ENCODE measurements at places on chromosomes 2 and 18. TPM values are rescaled to one million over a fixed set of nuclear protein-coding genes. Genes with fewer than 3 reads are reported as not detected.
A peak's percentile ranks its signal among the peaks of the same experiment; 100 is the strongest.

Gene EPB41L3
- 107 TPM for polyA plus RNA-seq

Gene C18orf63
- not detected for polyA plus RNA-seq

Gene GATA6
- polyA plus RNA-seq, result 0.91 TPM

Gene SULT6B1
- not detected for polyA plus RNA-seq

Gene EEF1B2
- polyA plus RNA-seq, result 1,069 TPM

Gene FBXO41
- 0.18 TPM for polyA plus RNA-seq

Gene MROH2A
- polyA plus RNA-seq, result not detected

Gene PRADC1
- polyA plus RNA-seq, result 35.3 TPM

Gene SNED1
- 3.6 TPM for polyA plus RNA-seq

DNA sequence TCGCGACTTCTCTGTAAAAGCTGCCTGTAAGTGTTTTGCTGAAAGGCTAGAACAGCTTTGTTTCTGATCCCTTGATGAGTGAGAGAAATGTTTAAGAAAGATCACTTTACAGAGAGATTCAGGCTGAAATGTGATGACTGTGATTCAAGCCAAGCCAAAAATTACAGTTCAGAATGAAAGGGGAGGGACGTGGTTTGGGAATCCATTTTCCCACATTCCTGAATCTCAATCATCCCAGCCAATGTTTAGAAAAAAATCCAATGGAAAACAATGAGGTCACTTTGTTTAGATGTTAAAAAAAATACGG is 416.7 kb downstream of the ARHGAP15 start:
- DNase-seq, result peak; percentile 76

GRCh38 chr2:73285159-73285739 is 971 bp upstream of the FBXO41 start:
- no peak for DNase-seq

- no peak for DNase-seq
Observed at GRCh38 chr2:128384956-128385355, 66.3 kb upstream of the HS6ST1 start.

- DNase-seq, result no peak
Observed at GRCh38 chr2:38788306-38788705, 10.3 kb downstream of the GEMIN6 start.

DNA sequence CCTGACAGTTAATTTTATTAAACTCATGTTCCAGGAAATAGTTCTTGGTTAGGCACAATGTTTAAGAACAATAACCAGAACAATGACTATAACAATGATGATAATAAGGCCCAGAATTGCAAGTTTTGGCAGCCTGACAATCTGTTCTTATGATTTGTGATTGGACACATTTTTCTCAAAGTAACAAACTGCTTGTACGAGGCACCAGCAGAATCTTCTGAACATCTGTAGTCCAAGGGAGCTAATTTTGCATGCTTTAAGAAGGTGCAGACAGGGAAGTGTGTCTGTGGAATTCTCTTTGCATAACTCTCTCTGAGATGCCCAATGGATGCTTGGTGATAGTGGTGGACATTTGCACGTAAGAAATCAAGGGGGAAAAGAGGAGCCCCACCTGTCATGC is 709.3 kb downstream of the SLC4A3 start:
- DNase-seq, result no peak

DNA sequence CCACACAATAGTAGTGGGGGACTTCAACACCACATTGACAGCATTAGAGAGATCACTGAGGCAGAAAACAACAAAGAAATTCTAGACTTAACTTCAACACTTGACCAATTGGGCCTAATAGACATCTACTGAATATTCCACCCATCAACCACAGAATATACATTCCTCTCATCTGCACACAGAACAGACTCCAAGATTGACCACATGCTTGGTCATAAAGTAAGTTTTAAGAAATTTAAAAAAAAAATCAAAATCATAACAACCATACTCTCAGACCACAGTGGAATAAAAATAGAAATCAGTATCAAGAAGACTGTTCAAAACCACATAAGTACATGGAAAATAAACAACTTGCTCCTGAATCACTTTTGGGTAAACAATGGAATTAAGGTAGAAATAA is 9.0 kb upstream of the FLACC1 start:
- no peak for DNase-seq

- no peak for DNase-seq
Observed at GRCh38 chr2:169480079-169480465, 778 bp downstream of the BBS5 start.

- DNase-seq, result no peak
Observed at GRCh38 chr2:12397854-12398253, 318.9 kb upstream of the TRIB2 start.

- no peak for DNase-seq
Observed at GRCh38 chr2:102592601-102593000, 26.8 kb upstream of the SLC9A2 start.

- DNase-seq, result no peak
Observed at GRCh38 chr2:198167346-198167745, 363.0 kb downstream of the PLCL1 start.

GRCh38 chr18:62085756-62086155 is 101.1 kb downstream of the PIGN start:
- no peak for DNase-seq

- no peak for DNase-seq
Observed at GRCh38 chr2:16617282-16618266, 48.1 kb downstream of the CYRIA start.

GRCh38 chr2:100141906-100142305 is 484 bp downstream of the AFF3 start:
- DNase-seq, result no peak

DNA sequence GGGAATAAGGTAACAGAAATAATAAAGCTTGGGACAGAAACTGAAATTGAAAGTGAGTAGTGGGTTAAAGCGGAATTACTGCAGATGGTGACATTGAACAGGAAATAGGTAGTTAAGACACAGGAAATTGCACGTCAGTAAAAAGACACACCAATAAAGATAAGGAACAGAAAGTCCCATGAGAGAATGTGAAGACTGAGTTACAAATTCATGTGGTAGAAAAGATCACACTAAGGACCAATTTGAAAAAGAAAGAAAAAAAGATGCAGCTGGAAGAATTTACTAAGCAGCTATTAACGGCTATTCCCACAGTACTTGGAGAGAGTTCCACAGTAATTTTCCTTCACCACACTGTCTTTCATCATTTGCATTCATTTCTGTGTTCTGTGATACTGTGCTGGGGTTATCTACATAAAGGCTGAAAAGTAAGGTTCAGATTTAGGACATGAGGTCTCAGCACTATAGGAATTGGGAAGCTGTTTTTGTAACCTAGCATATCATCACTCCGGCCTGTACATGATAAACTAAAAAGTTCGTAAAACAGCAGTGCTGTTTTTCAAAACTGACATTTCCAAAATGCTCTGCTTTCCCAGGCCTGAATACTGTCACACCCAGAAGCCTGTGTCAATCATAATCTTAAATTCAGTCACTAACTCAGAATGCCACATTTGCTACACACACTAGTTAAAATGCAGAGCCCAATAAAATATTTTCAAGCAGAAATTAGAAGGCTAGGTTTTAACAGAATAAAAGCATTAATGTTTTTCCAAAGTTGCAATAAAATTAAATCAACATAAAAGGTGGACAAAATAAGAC is 42.9 kb downstream of the SRBD1 start:
- peak; percentile 19 for DNase-seq

- no peak for DNase-seq
Observed at GRCh38 chr2:227323818-227324217, 1.2 kb upstream of the MFF start.

DNA sequence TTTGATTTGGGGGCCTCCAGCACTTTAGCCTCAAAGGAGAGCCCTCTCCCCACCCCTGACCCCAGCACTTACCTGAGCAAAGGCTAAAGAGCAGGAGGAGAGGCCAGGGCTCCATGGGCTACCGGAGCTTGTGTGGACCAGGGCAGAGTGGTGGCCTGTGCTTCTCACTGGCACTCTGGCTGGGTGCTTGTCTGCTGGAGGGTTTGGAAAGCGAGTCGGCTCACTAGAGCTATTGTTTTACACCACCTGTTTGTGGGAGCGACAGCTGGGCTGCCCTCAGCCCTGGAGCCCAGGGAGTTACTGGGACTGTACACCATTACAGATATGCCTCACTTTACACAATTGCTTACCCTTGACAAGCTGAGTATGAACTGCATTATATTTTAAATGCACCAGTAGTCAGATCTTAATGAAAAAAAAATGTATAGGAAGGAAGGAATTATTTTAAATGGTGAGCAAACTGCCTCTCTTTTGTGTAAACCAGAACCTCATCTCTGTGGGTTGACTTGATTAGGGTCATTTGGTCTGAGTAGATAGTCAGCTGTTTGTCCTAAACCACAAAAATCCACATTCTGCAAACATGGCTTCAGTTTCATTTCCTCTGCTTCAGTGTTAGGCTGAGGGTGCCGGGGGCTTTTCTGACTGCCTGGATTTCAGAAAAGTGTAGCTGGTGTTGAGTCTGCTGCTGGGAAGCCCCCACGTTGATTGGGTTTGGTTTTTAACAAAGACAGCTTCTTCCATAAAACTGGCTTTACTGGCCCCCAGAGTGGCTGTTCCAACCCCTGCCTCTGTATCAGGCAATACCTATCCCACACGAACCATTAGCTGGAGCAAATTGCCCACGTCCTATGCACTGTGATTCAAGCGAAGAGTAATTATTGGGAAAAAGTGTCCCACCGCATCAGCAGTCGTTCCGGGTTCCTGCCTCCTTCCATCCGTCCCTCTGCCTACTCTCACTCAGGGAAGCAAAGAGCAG is at the start of gene CHRNA1:
TSS of gene CHRNA1 (minus strand) at position 193 of the 976 bp plus-strand sequence. CDS start at position 115, 78 bp downstream.
- DNase-seq, result no peak

- DNase-seq, result no peak
Observed at GRCh38 chr18:3596637-3597384, 146.8 kb downstream of the TGIF1 start.

GRCh38 chr2:88659538-88659915 is 31.9 kb upstream of the RPIA start:
- peak; percentile 20 for DNase-seq

DNA sequence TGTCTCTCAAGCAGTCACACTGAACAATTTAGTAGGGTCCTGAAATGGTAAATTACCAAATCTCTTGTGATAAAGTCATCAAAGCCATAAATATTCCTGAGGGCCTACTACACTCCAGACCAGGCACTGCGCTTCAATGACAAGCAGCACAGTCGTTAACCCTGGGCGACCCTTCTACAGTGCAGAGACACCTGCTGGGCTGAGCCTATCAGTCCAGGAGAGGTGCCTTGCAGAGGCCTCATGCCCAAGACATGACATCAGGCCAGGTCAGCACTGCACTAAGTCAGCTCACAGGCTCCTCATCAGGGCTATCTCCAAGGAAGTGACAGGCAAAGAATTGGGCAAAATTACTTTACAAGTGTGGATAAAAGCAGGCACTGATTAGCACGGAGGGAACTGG is 166.4 kb upstream of the EPB41L3 start:
- no peak for DNase-seq

DNA sequence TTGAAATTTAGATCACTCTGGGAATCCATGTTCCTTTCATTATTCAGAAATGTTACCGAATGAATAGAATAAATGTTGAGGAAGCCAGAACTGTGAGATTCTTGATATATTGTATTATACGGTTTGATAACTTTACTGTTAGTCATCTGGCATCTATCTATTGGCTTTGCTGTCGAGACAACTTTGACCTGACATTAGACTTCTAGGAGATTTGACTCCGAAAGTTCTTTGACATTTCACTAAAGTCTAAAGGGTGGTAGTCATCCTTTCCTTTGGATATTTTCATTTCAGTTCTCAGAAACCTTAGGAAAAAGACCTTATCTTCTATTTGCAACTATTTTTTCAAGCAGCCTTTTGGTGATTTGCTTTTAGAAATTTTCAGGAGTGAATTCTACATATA is 1.9 kb downstream of the BMPR2 start:
- no peak for DNase-seq

DNA sequence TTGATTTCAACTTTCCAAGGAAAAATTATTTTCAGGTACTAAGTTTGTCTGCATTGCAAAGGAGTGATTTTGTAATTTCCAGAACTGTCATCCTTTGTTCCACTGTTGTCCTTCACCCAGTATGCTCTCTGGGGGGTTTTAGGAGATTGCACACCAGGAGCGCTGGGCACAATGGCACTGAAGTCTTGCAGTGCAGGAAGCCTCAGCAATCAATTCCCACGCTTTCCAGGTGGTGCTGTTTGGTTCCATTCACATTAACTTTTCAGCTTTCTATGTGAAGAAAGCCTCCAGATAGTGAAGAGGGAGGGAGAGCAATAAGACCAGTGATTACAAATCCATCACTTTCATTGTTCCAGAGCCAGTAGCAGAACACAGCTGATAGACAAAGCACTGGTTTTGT is 344.0 kb upstream of the VWC2L start:
- DNase-seq, result no peak

DNA sequence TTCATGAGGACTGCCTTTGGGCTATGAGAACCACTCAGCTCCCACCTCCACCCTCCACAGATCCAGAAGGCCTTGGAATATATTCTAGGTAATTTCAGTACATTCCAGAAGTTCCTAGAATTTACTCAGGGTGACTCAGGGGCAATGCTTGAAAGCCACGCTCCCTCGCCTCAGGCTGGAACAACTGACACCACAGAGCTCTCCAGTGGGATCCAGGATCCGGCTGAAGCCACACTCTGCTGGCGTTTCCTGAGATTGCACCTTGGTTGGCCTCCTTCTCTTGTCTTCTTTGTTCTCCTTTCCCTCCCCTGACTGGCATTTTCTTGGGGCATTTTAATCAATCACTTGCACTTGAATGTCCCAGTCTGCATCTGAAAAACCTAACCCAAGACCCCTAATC is 92.6 kb upstream of the KCNE4 start:
- no peak for DNase-seq

DNA sequence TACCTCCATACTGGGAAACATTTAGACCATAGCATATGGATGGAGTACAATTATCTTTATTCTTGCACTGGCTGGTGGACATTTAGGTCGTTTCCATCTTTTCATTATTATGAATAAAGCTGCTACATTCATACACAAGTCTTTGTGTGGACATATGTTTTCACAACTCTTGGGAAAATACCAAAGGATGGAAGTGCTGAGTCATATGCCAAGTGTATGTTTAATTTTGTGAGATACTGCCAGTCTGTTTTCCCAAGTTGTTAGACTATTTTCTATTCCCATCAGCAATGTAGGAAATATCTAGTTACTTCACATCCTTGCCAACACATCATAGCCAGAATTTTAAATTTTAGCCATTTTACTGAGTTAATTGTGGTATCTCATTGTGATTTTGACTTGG is 91.5 kb downstream of the GALNT13 start:
- no peak for DNase-seq

- DNase-seq, result no peak
Observed at GRCh38 chr2:169146220-169146619, 76.9 kb downstream of the DHRS9 start.

DNA sequence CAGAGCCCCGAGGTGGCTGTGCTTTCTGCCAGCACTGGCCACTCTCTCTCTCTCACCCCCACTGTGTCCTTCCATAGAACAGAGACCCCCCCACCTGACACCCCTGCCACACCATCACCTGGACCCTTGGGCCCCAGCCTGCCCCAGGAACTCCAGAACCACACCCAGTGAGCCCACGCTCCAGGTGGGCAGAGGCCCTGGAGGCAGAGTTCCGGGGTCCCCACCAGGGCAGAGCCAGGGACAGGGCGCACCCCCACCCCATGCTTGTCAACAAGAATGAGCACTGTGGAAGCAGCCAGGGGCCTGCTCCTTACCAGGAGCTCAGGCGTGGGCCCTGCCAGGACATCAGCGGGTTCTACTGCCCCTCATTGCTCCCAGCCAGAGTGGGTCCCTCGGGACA is 14.6 kb downstream of the PASK start:
- no peak for DNase-seq

- no peak for DNase-seq
Observed at GRCh38 chr18:44943311-44943881, 262.7 kb downstream of the SETBP1 start.

Measured in forelimb muscle (tissue), 1 donor.